ENCODE measurements at places on chromosomes 6 and 20.

GRCh38 chr6:119052987-119053386 lies 25.5 kb downstream of the FAM184A start:
- DNase-seq, result no peak

DNA sequence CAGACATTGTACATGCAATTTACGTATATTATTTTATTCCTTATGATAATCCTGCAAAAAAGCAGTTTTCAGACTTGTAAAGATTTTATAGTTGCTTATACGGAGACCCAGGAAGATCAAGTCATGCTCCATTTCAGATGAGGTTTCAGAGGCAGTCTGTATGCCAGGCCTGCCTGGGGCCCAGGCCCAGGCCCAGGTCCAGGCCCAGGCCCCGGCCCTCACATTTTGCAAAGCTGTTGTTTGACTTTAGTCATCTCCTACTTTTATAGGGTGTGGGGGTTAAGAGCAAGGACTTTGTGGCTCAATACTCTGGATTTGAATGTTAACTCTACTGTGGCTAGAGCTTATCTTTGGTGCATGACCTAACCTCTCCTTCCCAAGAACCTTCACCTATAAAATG lies 217.9 kb downstream of the SAMD5 start:
- no peak for DNase-seq

- no peak for DNase-seq
Measured at GRCh38 chr20:38144598-38144973, 20.5 kb downstream of the TGM2 start.

GRCh38 chr20:2604506-2604835 lies 48.0 kb upstream of the NOP56 start:
- DNase-seq, result no peak

DNA sequence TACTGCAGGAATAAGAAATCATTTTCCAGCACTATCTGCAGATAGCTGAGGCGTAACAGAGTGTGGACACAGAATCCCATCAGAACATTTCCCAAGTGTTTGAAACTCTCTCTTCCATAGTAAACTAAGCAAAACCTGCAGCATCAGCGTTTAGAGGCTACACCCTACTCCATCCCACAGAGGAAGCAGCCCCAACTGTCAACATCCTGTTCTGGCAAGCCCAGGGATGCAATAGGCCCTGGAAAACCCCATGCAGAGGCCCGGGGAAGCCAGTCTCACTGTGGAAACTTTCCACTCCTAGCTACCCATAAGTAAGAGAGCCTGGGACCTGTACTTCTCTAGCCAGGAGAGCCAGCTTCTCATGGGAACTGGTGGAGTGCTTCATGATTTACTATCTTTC lies 129.4 kb downstream of the LY86 start:
- DNase-seq, result peak; percentile 91

Data from Kasumi-1 (cell line).